ENCODE measurements at places on chromosomes 11 and 22.
A peak's percentile ranks its signal among the peaks of the same experiment; 100 is the strongest.

DNA sequence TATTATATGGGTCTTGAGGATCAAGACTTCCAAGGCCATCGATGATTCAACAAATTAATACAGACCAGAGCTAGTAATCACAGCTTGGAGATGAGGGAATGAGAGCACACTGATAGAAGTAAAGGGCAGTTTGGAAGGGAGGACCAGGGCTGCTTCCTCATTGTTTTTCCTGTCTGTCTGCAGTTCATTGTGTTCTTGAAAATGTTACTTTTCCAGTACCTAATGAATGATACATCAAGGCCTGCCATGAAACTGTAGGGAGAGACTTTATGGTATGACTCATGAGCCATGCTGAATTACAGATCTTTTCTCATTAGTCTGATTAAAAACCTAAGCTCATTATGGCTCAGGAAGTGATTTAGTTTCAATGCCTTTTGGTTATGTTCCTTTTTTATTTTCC is 855.6 kb downstream of the KCNA4 start:
- no peak for DNase-seq

GRCh38 chr11:25349537-25349936 is 852.7 kb downstream of the LUZP2 start:
- DNase-seq = no peak

GRCh38 chr22:25759825-25760231 is 17.8 kb downstream of the MYO18B start:
- no peak for DNase-seq

DNA sequence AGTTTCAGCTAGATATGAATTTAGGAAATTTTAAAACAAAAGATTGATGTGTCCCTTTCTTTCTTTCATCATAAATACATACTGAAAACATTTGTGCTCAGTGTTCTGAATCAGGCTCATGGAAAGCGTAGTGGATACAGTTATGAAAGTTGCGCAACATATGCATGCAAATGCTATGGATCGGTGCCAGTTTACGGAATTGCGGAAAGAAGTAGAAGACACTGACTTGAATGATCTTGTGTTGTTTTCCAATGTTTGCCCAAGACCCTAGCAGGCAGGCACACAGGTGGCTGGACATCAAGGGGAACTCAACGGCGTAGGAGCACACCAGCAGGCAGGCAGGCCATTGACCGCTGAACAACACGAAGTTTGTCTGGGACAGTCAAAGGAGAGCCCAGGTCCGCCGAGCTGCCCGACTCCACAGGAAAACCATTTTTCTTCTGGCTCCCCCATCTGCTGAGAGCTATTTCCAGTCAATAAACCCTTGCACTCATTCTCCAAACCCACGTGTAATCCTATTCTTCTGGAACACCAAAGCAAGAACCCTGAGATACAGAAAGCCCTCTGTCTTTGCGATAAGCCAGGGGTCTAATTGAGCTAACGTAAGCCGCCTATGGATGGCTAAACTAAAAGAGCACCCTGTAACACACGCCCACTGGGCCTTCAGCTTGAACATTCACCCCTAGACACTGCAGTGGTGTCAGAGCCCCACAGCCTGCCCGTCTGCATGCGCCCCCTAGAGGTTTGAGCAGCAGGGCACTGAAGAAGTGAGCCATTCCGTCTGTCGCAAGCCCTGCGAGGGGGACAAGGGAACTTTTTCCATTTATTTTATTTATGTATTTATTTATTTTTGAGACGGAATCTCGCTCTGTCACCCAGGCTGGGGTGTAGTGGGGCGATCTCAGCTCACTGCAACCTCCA is 7.4 kb upstream of the BIRC3 start:
- DNase-seq = peak; percentile 39

- DNase-seq = no peak
Measured at GRCh38 chr11:72114570-72114969, 2.1 kb upstream of the ANAPC15 start.

DNA sequence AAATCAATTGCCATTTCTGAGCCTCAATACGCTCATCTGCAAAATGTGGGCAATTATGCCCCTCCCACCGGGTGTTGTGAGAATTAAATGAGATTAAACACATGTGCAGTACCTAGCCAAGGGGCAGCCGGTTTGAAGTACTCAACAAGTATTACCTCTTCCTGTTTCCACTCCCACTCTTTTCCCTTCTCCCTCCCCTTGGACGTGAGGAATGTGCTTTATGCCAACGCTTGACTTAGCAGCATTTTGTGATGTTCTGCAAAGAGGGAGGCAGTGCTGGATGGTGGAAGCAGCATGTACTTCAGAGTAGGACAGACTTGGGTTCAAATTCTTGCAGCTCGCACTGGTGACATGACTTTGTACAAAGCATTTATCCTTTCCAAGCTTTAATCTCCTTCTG is 306.0 kb downstream of the BUD13 start:
- DNase-seq = no peak

GRCh38 chr11:102184269-102184987 is 74.2 kb downstream of the YAP1 start:
- no peak for DNase-seq

- DNase-seq = no peak
Measured at GRCh38 chr11:100940111-100940510, 189.5 kb downstream of the PGR start.

GRCh38 chr11:31995032-31995431 is 95.8 kb upstream of the RCN1 start:
- no peak for DNase-seq

DNA sequence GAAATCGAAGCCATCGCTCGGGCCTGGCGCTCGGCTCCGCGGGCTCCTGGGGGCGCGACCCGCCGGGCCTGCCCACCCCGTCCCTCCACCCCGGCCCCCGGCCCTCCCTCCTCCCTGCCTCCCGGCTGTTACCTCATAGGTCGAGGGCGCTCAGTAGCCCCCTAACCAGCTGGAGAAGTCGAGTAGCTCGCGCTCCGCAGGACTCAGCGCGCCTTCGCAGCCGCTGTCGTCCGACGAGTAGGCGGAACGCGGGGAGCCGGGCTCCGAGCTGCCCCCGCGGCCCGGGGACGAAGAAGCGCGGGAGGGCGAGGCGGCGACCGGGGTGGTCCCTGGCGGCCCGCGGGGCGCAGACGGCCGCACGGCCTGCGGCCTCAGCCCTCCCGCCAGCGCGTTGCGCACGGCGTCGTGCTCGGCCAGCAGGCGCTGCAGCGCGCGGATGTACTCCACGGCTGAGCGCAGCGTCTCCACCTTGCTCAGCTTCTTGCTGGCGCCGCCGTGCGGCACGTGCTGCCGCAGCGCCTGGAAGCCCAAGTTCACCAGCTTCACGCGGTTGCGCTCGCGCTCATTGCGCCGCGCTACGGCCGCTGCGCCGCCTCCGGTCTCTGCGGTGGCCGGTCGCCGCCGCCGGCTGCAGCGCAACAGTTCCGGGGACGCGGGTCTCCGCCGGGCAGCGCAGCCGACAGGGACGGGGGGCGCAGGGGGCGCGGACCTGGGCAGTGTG is 627 bp downstream of the ASCL2 start:
- DNase-seq = peak; percentile 63

DNA sequence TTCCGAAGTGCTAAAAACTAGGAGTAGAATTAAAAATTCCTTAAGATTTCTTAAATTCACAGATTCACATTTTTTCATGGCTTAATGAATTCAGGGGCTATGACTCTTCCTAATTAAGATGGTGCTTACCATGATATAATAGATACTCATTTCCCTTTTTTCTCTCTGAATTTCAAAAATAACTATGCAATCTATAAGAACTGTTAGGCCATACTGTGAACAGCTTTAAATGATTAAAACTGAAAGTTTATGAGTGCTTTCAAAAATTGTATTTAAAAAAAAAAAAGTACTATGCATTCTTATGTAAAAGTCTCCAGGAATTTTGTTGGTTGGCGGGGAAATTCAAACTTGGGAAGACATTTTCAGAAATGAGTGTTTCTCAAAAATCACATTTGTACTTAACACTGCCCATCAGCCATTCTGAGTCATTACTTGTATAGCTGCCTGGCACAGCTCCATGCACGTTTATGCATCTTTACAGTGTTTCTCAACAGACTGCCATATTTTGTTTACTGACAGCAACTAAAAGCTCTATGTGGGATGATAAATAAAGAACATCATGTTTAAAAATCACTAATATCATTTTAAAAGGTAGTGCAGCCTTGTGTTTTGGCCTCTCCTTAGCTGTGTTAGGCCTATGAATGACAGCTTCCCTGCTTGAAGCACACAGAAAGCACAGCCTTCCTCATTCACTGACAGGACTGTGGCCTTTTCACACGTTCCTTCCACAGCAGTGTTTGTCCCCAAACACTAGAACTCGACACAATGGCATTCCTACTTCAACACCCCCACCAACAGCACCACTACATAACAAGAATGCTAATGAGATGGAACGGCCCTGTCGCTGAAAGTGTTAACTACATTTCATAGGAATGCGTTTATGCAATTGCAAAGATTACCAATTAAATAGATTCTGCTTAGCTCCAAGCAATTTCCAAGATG is 131.4 kb downstream of the DCDC1 start:
- peak; percentile 29 for DNase-seq

- no peak for DNase-seq
Measured at GRCh38 chr11:65112546-65113360, 1.1 kb downstream of the TM7SF2 start.

DNA sequence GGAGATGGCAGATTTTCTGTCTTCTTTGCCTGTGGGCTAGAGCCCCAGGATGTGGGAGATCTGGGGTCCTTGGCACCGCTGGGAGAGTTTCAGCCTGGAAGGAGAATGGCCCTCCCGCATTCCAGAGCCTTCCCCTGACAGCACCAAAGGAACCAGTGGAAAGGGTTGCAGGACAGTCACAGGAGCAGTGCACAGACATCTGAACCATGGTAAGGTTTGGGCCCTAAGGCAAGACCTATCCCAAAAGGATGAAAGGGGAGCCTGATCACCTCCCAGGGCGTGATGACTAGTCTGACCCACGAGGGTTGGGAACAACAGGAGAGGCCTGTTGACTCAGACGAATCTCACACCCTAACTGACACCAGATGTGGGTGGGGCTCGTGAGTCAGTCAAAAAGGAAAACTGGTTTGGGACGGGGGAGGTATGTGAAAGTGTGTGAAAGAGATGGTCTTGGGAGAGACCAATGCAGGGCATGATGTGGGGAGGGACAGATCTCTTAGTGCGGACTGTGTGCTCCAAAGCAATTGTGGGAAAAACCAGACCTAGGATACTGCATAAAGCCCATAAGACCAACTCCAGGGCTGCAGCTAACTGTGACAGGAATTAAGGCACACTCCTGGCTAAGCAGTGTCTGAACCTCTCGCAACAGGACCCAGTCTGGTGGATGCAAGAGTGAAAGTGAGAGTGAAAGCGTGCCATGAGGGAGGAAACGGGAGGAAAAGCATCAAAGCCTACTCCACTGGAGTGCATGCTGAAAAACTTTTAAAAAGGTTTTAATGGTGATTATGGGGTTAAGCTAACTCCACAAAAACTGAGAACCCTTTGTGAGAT is 39.1 kb upstream of the GLYAT start:
- no peak for DNase-seq

- peak; percentile 55 for DNase-seq
Measured at GRCh38 chr11:117426297-117426685, 98.6 kb downstream of the CEP164 start.

DNA sequence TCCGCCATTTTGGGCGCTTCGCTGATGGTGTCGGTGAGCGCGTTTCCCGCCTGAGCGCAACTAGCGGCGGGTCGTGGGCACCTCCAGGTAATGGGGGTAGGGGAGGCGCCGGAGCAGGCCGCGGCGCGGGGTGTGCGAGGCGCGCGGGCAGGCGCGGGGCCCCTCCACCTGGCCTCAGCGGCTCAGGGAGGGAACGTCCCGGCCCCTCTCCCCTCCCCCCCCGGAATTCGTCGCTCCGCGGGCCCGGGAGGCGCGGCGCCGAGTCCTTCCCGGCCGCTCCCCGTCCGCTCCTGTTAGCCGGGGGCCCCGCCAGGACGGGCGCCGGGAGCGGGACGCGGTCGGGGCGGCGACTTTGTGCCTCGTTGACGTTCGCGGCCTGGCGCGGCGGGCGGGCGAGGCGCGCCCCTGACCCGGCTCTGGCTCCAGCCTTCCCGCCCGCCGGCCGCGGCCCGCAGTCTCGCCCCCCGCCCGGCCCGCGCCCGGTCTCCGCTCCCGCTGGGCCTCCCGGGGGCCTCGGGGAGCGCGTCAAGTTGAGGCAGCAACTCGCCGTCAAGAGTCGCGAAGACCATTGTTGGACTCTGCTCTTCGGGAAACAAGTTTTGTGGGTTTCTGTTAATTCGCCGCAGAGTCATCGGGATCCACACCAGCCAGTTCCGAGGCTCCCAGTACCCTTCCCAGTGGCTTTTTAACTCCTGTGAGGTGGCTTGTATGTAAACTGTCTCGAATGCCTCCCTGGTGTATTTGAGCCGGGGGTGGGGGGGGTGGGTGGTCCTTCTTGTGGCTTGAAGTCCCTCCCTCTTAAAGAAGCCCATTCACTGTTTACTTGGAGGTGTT is at the start of gene PPP6R3:
PPP6R3 (plus strand) TSS at position 12 of the 834 bp plus-strand sequence. CDS start 76,913 bp downstream, outside the sequence.
- DNase-seq = no peak

DNA sequence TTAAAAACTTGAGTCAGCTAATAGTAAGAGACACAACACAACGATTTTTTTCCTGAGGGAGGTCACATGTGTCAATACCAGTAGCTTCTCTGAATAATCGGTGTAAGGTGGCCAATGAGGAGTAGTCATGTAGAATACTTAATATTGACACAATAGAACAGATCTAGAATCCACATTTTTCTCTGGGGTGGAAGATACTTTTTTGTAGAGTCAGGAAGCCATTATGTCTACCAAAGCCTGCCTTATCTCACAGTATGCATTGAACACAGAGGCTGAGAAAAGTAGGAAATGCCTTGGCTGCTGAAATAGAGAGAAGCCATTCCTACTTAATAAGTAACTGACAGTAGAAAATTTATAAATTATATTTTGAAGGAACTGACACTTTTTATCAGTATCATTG is 725.0 kb downstream of the METTL15 start:
- no peak for DNase-seq

DNA sequence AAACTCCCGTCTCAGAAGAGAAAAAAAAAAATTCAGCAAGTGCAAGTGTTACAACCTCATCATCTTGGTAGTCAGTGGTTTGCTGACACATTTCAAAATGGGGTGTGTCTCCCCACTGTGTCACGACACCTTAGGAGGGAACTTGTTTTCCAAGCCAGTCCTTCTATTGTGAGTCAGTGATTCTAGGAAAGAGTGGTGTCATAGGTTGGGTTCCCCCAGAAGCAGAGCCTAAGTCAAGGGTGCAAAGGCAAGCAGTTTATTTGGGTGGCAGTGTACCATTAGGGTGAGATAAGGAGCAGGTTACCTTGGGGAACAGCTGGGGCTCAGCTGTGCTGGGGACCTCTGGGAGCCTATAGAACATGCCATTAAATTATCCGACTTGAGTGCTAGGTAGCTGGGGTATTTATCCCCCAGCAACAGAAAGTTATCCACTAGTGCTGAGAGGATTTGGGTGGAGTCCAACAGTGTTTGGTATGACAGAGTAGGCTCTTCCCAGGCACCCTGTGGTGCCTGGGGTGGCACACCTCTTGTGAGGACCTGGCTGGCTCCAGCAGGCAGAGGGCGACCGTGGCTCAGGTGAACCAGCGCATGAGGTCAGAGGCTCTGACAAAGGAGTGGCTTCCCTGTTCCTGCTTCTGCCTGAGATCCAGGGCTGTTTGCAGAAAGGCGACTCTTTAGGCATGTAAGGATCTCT is 41.7 kb downstream of the KIAA1671 start:
- DNase-seq = no peak

DNA sequence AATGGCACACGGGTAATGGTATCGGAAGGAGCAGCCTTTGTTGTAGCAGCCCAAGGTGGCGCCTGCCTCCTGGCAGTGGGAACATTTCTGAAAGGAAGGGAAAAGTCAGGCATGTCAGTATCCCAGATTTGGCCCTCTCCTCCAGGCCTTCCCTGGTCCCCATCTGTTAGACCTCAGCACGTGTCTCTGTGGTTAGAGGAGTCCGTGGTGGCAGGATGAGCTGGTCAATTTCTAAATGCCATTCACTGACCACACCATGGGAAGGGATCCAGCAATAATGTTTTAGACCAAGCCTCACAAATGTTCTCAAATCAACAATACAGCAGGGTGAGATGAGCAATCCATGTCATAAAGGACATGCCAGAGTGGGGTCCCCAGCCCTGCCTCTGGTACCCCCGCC is 49.0 kb upstream of the CYP2D6 start:
- DNase-seq = no peak
